ENCODE measurements at places on chromosomes 4 and X.

GRCh38 chrX:124250835-124251437 lies 81.5 kb upstream of the TEX13D start:
- DNase-seq: peak; percentile 45

GRCh38 chr4:156816360-156816755 lies 155.2 kb downstream of the PDGFC start:
- no peak for DNase-seq

DNA sequence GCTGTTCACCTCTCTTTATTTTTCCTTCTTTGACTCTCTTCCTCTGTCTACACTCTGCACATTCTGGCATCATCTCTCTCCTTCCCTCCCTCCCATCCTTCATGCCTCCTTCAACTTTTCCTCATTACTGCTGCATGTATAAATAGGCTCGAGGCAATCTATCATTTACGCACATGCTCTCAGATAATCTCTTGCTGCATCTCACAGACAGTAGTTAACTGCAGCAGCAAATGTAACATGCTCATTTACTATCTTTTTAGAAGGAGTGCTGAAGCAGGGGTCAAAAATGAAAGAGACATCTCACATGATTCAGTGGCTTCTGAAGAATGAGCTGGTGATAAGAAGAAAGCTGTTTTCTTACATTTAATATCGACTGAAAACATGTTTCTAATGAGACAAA lies 127.7 kb downstream of the RASL11B start:
- no peak for DNase-seq

- DNase-seq: no peak
Observed at GRCh38 chrX:139811942-139812629, 104.1 kb upstream of the MCF2 start.

GRCh38 chr4:15042529-15043167 lies 40.4 kb downstream of the CPEB2 start:
- DNase-seq: no peak

DNA sequence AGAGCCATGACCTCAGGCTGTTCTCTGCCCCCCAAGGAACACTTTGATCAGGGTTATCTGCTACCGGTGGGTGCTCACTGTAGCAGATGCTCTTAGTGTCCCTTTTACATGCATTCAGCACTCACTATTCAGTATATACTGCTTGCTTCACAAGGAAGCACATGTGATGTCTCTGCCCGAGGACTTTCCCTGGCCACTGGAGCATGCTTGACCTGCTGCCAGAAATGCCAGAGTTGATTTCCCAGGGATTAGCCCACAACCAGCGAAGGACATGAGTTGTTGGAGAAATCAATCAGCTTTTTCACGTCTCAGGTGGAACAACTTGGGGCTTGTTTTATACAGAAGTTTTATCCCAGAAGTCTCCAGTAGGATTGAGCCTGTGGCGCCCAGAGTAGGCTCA lies 51.2 kb upstream of the RPS6KA3 start:
- no peak for DNase-seq

- no peak for DNase-seq
Observed at GRCh38 chr4:85114526-85114925, 148.0 kb upstream of the WDFY3 start.

DNA sequence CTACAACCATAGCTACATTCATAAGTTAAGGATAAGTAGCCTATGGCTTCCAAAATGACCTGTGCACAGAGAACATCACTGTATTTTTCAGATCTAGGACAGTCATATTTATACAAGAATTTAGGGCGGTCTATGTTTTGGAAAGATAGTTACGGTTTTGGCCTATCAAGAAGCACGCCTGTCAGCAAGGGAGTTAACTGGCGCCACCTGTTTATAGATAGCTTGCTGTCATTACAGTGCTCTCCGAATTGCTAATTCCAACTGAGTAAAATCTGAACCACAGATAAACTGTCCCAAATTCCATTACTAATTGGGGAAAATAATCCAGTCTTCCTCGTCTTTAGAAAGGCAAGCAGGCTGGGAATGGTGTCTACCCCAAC lies 646 bp downstream of the ABCB7 start:
- peak; percentile 2 for DNase-seq

DNA sequence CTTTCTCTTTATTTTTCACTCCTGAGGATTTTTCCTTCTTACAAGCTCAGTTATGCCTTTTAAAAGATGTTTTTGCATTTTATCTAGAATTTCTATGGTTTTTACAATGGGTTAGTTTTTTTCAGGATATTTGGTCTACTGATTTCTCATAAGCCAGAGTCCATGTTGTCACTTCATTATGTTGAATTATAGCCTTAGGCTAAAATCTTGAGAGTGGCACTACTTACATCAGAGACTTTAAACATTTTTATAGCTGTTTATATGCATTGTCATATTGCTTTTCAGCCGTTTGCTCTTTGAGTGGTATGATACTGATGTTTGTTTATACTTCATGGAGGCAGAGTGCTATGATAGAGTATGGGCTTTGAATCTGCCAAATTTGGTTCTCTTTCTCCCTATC lies 36.4 kb downstream of the CXorf58 start:
- no peak for DNase-seq

DNA sequence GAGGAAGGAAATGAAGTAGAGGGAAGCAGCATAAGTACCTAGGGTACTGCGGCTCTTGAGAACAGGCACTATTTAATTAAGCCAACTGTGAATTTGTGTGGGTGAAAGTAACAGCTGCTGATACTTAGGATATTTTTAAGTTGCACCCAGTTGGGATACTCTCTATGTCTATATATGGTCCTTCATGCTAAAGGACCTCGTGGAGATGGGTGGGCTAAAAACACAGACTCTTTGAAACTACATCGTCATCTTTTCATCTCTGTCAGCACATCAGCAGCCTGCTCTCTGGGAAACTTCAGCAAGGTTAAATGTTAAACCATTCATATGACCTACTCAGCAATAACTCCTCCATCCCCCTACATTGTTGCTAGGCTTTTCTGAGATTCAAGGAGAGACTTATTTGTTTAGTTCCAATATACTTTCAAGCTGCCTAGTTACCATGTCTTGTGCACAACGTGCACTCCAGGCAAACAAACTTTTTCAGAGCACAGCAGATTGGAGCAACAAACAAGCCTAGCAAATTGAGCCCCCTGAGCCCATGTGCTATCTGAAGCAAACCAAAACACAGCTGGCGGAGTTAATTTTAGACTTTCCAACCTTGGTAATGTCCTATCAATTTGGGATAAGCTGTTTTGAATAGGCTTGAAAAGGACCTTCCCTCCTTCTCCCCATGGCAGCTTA lies 6.2 kb upstream of the MOB1B start:
- DNase-seq: no peak

GRCh38 chr4:29538889-29539646 lies 1181.1 kb upstream of the PCDH7 start:
- DNase-seq: no peak

GRCh38 chr4:86218746-86219473 lies 140.9 kb downstream of the MAPK10 start:
- no peak for DNase-seq

GRCh38 chrX:49263631-49264030 lies 879 bp downstream of the FOXP3 start:
- no peak for DNase-seq

GRCh38 chr4:169070071-169070894 lies 60.2 kb upstream of the CBR4 start:
- no peak for DNase-seq

DNA sequence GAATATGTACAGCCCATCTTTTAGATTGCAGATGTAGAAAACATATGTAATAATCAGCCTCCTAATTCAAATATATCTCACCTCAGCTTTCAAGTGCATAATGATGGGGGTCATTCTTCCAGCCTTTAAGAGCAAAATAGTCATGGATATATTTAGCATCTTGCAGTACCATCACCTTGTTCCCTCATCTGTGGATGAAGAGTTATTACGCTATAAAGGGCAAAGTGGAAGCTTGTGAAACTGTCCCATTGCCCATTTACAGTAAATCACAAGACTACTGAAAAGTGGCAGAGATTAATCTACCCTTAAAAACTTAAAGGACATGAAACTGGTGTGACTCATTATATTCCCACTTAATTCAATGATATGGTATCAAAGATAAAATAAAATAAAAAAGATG lies 979.7 kb upstream of the HS3ST1 start:
- DNase-seq: no peak

GRCh38 chr4:168319486-168320019 lies 1.0 kb upstream of the DDX60 start:
- DNase-seq: no peak

- DNase-seq: peak; percentile 61
Observed at GRCh38 chrX:53281321-53281822, at the start of gene IQSEC2. TSS of gene IQSEC2 (minus strand) at chrX:53281584.

DNA sequence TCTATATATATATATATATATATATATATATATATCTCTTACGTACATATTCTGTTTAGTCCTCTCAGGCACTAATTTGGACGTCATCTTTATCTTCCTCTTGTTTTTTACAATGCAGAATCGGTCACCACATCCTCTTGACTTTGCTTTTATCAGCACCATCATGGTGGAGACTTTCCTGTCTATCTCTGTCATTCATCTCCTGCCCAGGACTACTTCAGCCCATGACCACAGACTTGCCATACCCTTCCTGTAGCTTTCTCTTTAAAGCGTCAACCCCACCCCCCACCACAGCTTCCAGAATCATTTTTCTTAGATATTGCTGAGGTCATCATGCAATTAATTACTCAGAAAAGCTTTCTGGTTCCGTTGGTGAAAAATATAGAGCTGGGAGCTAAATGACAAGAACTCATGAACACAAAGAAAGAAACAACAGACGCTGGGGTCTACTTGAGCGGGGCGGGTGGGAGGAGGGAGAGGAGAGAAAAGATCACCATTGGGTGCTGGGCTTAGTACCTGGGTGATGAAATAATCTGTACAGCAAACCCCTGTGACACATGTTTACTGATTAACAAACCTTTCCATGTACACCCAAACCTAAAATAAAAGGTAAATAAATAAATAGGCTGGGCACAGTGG lies 30.5 kb upstream of the PRKX start:
- no peak for DNase-seq

DNA sequence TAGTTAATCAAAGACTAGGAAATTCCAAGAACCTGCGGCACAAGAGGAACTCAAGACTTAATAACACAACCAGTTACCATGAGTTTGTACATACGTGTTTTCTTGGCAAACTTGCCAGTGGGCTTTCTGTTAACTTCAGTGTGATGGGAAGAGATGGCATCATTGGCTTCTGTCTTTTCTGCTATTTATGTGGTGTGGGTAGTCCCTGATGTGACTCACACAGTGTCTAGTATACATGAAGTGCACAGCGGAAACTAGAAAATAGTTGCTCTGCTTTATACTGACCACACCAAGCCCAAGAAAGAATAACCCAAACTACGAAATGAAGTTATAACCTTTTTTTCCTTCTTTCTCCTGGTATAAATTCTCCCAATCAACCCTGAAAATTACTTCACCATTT lies 24.5 kb downstream of the DAPP1 start:
- no peak for DNase-seq

DNA sequence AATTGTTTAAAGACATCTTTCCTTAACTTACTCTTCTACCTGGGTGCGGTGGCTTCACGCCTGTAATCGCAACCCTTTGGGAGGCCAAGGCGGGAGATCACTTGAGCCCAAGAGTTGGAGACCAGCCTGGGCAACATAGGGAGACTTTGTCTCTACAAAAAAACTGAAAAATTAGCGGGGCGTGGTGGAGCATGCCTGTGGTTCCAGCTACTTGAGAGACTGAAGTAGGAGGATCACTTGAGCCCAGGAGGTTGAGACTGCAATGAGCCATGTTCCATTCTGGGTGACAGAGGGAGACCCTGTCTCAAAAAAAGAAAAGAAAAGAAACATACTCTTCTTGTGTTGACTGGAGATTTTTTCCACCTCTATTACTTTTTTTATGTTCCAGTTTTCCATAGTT lies 181.9 kb downstream of the RAPGEF2 start:
- no peak for DNase-seq

DNA sequence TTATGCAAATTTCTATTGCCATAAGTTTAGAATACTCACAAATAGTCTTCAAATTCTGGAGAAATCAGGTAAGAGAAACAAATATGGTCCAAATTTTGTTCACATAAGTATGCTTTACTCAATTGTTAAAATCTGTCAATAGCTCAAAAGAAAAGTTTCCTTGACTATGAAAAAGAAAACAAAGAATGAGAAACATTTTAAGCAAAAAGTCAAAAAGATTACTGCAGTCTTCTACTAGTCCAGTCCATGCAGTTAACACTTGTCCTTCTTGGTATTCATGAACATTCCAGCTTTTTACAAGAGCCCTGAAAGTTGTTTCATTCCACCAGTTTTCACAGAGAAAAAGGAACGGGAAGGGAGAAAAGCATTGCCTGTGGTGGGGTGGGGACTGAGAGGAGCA lies 54.7 kb upstream of the ZXDA start:
- DNase-seq: no peak

Data from inflammatory macrophage treated with lipopolysaccharide for 4 hours (primary cell).